ENCODE measurements at places on chromosomes 6 and 20.

DNA sequence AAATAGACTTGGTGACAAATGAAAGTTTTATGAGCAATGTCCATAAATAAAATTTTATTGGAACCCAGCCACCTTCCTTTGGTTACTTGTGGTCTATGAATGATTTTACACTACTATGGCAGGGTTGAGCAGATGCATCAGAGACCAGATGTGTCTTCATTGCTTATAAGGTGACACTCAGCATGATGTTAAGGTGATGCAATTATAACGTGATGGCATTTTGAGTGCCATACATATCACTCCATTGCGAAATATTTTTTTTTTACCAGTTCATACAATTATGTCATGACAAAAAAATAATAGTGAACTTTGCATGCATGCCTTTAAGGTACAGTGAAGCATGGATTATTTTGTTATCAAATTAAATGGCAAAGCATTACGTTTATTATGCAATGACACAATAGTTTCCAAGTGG, 96.0 kb downstream of the ADTRP start:
- DNase-seq, result no peak

DNA sequence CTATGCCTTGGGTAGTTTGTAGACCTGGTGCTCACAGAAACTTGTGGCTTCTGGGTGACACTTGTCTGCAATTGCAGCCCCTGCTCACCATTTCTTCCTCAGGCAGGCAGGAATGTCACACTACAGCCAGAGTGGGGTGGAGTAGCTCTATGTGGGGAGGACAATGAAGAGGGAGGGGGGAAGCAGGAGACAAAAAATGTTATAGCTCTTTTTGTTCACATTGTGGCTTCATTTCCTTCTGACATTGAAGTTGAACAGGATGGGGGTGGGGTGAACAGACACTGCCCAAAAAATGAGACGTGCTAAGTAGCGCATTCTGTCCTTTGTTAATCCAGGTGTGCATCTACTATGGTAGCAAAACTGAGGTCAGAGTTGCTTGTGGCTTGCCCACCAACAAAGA, at the start of gene THEMIS:
THEMIS (minus strand) TSS at position 124 of the 400 bp plus-strand sequence. CDS start 126 bp downstream, outside the sequence.
- no peak for DNase-seq

DNA sequence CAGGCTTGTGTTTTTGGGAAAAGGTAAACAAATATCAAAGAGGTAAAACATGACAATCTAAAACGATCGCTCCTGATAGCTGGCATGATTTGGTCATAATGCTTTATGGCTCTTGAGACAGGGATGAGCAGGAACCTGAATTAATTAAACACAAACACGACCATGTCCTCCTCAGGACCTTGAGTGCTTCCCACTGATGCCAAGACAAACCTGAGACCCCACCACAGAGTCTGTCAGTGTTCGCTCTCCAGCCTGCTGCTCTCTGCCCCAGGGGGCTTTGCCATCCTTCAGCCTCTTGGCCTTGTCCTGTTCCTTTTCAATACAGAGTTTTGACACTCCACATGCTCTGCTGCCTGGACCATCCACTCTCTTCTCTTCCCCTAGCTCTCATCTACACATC, 119.4 kb downstream of the MAN1A1 start:
- DNase-seq, result no peak

- DNase-seq, result no peak
These were observed 16.1 kb upstream of the MRGBP start for GRCh38 chr20:62780204-62780603.

- no peak for DNase-seq
These were observed 55.3 kb downstream of the CDH26 start for GRCh38 chr20:60013296-60014139.

GRCh38 chr6:35489066-35489465, 7.8 kb downstream of the TEAD3 start:
- DNase-seq, result no peak

DNA sequence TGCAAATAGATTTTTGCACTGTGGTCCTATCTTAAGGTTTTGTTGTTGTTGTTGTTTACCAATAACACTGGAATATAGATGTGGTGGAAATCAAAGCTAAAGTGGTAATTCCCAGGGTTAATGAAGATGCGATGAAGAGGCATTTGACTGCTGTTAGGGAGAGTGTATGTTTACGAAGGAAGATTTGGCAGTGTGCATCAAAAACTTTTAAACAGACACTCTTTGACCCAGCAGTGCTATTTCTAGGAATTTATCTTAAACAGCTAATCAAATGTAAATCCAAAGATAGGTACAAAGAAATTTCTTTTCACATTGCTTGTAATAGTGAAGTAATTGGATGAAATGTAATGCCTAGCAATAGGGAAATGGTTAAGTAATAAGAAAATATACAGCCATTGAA, 34.0 kb downstream of the KDM1B start:
- no peak for DNase-seq

GRCh38 chr20:38932457-38933120, 6.4 kb downstream of the FAM83D start:
- peak; percentile 51 for DNase-seq

DNA sequence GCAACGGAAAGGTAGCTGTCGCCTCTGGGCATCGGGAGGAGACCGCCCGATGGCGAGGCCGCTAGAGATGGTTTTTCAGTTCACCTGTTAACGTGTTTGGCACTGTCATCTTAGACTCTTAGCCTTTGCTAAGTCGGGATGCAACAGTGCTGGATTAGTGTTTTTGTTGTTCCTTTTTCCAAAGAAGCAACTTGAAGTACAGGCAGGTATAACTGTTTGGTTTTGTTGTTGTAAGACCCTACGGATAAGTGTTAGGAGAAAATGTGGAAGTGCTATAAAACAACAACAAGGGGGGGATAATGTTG, 723 bp downstream of the MANEA start:
- no peak for DNase-seq

GRCh38 chr20:4813076-4813862, 91.6 kb downstream of the PRND start:
- no peak for DNase-seq

GRCh38 chr6:111843347-111844147, 29.7 kb downstream of the FYN start:
- no peak for DNase-seq

DNA sequence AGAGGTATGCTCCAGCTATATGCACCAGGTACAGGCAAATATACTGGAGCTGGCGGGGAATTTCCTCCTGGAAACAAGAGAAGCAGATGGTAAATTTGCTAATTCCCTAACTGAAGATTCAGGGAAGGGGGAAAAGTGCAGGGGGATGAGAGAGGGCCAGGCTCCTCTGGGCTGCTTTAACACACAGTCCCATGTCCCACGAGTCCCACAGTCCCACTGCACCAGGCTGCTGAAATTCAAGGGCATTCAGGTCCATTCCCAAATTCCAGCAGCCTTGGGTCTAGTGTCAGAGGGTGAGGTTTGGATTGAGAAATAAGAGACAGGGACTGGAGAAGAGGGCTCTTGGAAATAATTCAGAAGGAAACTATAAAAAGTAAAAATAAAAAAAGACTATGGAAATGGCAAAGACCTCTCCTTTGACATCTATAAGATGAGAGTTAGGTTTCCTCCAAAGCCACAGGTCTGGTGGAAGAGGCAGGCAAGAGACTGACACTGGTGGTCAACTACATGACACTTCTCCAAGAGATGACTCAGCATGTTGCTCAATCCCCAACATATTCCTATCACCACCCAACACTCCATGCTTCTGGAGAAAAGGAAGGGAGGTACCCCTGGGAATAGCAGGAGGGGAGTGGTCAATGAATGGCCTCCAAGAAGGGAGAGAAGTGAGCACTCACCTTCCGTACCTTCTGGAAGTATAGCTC, 69.2 kb downstream of the TRAM2 start:
- DNase-seq, result no peak

GRCh38 chr6:156833755-156834154, 56.6 kb downstream of the ARID1B start:
- no peak for DNase-seq

DNA sequence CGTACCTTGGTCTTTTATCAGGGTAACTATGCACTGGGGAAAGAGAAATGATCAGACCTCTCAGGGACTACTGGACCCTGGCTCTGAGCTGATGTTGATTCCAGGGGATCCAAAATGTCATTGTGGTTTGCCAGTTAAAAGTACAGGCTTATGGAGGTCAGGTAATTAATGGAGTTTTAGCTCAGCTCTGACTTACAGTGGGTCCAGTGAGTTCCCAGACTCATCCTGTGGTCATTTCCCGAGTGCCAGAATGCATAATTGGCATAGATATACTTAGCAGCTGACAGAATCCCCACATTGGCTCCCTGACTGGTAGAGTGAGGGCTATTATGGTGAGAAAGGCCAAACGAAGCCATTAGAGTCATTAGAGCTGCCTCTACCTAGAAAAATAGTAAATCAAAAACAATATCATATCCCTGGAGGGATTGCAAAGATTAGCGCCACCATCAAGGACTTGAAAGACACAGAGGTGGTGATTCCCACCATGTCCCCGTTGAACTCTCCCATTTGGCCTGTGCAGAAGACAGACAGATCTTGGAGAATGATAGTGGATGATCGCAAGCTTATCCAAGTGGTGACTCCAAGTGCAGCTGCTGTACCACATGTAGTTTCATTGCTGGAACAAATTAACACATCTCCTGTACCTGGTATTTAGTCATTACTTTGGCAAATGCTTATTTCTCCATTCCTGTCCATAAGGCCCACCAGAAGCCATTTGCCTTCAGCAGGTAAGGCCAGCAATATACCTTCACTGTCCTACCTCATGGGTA, 152.4 kb downstream of the THBS2 start:
- no peak for DNase-seq

DNA sequence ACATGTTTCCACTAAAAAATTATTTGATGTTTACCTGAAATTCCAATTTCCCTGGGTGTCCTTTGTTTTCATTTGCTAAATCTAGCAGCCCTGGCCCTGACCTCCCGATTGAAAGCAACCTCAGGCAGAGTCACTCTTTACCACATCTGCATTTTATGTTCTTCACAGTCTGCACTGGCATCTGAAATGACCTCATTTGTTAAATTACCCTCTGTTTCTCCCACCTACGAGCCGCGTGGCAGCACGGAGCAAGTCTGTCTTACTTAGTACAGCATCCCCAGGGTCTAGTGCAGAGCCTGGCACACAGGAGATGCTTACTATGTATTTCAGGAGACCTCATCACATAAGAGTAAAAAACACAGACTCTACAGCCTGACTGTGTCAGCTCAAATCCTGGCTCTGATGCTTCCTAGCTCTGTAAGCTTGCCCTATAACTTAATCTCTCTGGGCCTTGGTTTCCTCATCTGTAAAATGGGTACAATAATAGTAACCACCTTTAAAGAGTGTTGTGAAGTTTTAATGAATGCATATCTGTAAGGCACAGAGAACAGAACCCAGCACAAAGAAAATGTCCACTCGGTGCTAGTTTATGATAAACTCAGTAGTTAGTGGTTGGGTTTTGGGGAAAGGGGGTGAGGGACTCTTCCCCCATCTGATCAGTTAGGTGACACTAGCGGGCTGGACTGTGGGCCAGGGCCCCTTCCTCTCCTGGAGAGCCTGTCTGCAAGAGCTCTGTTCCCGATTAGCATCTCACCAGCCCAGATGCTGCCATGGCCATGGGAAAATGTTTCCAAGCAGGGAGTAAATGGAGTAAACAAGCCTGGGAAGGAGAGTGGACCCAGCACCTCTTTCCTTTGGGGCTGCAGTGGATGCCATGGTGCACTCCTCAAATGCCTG, 88.2 kb downstream of the PREX1 start:
- no peak for DNase-seq

- DNase-seq, result peak; percentile 96
These were observed 1.5 kb downstream of the BRD2 start for GRCh38 chr6:32969685-32970412.

DNA sequence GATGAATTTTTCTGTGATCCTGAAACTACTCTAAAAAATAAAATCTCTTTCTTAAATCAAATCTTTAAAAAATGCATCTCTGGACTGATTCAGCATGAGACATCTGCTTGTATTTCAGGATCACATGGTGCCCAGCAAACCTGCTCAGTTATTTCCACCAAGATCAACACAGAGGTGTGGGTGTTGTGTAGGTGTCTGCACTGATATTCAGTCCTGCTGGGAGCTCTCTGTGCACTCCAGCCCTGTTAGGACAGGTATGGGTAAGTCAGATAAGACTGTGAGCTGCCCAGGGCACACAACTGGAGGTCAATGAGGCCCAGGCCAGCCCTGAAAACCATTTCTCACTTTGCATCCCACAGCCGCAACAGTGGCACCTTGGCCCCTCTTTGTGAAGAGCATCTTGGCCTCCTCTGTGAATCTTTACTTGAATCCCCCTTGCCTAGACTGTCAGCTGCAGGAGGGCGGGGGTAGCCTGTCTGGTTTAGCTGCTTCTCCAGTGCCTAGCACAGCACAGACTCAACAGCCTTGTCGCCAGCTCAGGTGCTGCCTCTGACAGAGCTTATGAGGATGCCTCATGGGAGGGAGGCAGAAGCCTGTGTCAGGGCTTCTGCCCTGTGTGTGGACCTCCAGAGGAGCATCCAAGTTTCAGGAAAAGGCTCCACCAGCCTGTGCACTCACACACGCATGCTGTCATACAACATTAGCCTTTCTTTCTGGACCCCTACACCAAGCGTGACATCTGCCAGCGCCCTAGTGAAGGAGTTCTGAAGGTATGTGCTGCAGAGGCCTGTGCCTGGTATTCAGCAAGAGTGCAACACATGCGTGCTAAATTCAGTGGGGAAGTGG, 187.6 kb upstream of the CST7 start:
- DNase-seq, result peak; percentile 45

DNA sequence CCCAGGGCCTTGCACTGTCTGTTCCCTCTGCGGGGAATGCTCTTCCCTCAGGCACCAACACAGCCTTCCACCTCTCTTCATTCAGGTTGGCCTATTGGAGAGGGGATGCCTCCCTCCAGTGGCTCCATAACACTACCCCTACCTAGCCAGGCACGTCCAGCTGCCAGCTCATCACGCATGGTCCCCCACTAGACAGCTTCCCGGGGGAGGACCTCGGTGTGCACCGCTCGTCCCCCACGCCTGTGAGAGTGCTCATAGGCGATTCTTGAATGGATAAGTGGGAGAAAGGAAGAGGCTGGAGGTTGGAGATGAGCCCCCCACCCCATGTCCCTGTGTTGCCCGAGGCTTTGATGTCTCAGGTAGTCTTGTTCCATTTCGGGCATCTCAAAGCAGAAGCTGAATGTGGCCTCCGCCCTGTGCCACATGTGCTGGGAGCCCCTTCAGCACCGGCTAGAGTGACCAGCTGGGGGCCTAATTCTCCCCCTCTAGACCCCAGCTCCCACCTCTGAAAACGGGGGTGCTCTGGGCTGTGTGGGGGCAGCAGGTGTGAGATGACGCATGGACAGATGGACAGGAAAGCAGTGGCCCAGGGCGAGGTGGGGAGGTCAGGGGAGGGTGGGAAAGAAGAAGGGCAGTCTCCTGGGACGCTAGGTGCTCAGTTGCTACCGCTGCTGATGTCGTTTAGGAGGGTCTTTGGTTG, 333.0 kb downstream of the TAF4 start:
- no peak for DNase-seq

- DNase-seq, result peak; percentile 63
These were observed 2.0 kb upstream of the FOXC1 start for GRCh38 chr6:1607516-1608221.

- no peak for DNase-seq
These were observed 374 bp upstream of the SERINC1 start for GRCh38 chr6:122472022-122472340.

GRCh38 chr20:59810449-59811187, 122.8 kb downstream of the SYCP2 start:
- DNase-seq, result no peak
